CD4-positive, alpha-beta memory T cell (primary cell): ENCODE measurements at places on chromosomes 5 and 9.

DNA sequence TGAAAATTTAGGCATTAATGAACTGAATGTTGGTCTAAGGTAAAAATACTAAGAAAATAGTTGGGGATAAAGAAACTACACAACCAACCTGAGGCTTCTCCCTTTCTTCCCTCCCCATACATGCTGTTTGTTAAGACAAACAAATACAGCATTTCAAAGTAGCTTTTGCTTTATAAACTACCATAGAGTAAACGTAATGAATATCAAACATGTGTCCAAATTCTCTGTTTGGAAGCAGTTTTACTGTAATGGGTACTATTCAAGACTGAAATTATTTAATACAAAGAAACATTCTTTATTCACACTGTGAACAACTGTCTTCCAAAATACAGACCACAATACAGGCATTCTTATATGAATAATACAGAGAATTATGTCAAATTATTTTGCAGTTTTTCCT is 52.0 kb downstream of the SLC44A1 start:
- DNase-seq: no peak

- no peak for DNase-seq
These were observed 288.2 kb downstream of the MED10 start for GRCh38 chr5:6090079-6090654.

DNA sequence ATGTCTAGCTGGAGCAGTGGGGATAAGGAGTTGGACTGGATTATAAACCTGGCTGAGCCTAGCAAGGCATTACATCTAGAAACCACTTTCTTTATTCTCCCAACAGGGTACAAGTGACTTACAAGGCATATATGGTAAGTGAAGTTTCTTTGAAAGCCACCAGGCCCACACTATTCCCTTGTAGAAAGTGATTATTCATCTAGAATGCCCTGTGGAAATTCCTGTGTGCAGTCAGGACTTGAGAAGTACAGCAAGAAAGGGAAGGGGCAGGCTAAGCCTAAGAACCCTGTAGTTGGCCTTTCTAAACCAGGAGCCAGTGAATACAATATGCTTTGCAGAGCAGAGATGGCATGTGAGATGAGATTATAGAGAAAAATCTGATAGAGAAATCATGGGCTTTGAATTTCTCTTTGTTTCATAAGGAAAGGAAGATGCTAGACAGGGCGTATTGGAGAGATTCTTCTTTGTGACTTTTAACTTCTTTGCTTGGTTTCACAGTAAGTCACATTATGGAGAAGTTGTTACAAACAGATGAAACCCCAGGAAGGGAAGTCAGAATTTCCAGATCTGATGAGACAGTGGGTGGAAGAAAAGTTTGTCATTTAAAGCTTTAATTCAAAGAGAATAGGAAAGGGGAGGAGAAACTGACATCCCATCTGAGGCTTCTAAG is 321.7 kb downstream of the NDUFS4 start:
- DNase-seq: no peak

DNA sequence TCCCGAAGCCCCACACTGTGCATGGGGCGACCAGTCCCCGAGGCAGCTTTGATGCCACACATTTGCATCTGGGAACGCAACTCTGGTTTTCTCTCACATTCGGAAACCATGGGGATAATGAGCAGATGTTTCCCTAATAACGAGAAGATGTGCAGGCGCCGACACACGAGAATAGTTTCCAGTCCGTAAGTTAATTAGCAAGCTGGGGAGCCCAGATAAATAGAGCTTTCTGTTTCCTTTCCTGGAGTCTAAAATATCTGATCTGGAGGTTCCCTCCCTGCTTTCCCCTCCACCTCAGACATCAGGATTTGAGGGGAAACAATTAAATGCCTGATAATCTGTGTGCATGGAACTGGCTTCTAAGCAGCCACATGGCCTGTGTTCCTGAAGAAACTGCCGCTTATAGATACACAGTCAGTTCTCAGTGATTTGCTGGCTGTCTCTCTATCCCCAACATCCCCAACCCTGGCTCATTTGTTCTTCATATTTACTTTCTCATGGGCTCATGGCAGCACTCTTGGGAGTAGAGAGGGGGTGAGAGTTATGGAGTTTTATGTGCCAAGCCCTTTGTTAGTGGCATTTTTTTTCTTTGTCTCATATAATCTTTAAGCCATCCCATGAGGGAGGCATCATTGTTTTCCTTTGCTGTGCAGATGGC is 62.8 kb downstream of the PDZD2 start:
- DNase-seq: no peak

DNA sequence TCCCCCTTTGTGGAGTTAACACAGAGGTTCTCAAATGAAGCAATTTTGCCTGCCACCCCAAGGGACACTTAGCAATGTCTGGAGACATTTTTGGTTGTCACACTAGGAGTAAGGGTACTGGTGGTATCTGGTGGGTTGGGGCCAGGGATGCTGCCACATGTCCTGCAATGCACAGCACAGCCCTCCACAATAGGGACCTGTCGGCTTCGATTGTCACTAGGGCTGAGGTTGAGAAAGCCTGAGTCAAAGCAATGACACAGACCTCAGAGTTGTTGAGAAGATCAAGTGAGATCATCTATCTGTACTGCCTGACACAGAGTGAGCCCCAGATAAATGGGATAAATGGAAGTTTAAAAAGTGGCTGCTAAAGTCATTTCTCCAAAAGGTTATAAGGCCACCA is 249.2 kb upstream of the KLF4 start:
- no peak for DNase-seq

GRCh38 chr5:16886366-16886736 is 49.7 kb downstream of the MYO10 start:
- no peak for DNase-seq

- no peak for DNase-seq
These were observed 31.8 kb upstream of the PCA3 start for GRCh38 chr9:76732341-76732958.

DNA sequence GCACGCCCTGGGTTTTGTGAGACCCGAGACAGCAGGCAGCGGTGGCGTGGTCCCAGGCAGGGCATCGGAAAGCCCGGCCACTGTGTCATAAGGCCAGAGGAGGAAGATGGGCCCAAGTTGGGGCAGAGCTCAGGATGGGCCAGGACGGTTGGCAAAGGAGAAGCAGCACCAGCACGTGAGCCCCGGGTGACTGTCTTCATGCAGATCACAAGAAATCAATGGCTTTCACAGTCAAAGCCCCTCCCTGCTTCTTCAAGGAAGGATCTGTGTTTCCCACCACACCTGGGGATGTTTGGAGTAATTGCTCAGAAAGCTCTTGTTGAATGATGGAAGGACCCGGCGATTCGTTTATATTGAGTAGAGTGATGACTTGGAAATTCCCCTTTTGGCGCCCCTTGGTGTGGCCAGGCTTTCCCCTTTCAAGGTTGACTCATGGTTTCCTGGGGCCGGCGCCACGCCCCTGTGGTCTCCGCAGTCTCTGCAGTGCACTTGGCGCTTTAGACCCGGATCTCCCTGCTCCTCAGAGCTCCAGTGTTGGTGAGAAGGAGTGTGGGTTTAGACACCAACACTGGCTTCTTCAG is 52.1 kb downstream of the IL31RA start:
- peak; percentile 43 for DNase-seq

GRCh38 chr5:115430374-115430773 is 114.2 kb downstream of the FEM1C start:
- DNase-seq: no peak

GRCh38 chr9:6197330-6197729 is 18.3 kb upstream of the IL33 start:
- no peak for DNase-seq

DNA sequence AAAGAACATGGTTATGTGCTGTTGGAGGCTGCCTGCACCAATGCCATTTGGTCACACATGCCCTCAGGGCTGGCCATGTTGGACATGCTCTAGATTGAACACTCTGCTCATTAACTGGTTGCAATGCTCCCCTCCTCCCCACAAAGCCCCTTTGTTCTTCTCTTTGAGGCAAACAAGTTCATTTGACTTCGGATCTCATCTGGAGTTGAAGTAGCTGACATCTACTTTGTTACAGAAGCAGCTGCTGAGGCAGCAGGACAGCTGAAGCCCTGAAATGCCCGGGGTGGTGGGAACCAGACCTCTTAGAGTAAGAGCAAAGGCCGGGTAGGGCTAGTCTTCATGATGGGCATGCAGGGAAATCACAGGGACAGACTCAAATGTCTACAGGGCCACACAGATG is 123.5 kb downstream of the APBA1 start:
- DNase-seq: no peak

DNA sequence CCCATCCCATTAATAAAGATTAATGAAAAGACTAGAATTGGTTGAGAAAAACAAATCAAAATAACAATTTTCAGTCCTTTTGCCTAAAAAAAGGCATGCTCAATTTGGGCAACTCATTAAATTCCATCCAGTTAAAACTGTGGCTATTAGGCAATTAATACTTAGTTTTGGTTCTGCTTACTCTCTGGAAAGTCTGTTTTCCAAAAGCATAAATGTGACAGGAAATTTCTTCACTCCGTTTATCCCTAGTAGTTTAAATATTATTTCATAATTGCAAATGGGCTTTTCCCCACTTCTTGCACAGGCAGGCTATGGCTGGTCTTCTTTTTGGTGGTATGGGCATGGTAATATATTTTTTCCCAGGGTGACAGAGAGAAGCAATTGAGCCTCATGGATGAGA is 373.3 kb upstream of the KLF4 start:
- DNase-seq: no peak

- DNase-seq: no peak
These were observed 282.6 kb downstream of the ELAVL2 start for GRCh38 chr9:23543419-23543818.

- no peak for DNase-seq
These were observed 1.8 kb upstream of the JADE2 start for GRCh38 chr5:134523543-134524271.

GRCh38 chr5:98769210-98769958 is 4.1 kb upstream of the RGMB start:
- DNase-seq: peak; percentile 40

DNA sequence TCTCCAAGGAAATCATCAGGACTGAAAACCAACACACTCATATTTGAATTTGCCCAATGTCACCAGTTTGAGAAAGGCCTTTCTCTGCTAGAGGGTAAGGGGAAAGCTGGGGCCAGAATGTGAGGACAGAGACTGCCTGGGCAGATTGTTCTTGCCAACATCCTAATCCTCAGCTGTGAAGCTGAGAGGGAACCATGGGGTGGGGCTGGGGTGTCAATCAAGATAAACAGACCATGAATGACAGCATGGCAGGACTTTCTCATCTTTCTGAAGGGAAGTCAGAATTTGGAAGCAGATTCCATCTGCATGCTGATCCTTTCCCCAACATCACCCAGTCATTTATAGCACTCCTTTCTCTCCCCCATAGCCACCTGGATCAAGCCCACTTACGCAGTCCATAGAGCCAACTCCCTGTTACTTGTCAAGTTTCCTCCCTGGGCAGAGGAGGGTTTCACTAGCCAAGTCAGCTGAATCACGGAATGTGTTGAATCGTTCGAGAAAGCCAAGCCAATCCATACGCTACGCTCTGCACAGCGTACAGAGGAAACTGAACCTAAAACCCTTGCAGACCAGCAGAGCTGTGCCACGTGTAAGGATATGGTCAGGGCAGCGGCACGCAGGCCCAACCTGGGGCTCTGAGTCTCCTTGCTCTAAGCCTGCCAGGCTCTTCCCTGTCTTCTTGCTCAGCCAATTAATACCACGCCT is 14.9 kb downstream of the GLDC start:
- DNase-seq: no peak

DNA sequence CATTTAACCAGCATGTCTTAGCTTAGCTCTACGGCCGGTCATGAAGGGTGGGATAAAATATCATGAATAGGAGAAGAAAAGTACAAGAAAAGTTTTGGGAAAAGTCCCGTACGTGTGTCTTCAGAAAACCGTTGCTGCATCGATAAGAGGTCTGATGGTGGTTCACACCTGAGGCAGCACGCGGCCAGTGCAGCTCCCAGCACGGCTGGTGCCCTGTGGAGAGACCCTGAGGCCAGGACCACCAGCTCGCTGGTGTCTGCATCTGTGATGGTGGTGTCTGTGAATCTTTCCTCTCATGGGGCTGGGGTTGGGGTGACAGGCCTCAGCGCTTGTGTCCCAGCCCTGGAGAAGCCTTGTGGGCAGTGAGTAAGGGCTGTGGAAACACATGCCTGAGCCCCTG is 148.9 kb upstream of the IRX4 start:
- no peak for DNase-seq

DNA sequence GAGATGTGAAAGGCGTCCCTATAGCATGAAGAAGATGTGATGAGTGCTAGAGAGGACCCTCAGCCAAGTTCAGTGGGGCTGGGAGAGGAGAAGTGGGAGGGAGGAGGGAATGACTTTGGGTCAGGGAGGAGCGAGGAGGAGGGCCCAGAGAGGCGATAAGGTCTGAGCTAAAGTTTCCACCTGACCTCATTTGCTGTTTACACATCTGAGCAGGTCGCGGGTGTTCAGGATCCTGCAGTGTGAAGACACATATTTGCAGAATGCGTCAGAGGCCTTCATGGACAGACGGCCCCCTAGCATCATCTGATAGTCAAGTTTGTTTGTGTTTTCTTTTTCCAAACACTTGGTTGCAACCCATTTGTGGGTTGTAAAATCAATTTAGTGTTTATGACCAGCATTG is 18.9 kb upstream of the IGFBPL1 start:
- no peak for DNase-seq

DNA sequence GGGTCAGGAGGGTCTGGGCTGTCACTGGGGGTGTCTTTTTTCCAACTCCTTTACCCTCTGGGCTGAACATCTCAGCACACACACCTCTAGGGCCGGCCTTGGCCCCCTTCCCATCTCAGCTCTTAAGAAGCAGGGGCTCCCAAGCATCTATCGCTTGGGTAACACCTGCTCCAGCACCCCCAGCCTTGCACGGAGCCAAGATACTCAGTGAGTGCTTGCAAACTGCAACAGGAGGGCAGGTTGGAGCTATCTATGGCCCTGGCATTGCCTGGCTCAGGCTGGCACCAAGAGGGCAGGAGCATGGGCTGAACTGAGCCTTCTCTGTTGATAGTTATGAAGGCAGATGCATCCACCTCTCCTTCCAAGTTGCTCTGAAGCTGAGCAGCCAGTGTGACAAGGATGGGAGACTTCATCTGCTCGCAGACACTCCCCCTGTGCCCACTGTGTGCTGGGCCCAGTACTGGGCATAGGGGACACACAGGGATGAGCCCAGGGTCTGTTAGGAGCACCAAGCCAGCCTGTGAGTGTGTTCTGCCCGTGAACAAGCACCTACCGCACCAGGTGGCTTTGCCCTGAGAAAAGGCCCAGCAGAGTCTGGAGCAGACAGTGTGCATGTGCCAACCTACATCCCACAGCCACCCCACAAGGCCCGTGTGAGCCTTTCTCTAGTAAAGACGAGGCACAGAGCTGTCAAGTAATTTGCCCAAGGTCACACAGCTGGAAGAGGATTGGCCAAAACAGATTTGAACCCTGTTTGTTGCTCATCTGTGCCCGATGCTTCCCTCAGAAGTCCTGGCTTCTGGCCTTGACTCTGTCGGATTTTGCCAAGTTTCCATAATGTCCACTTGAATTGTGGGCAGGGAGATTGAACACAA is 58.2 kb downstream of the PHF2 start:
- no peak for DNase-seq

GRCh38 chr9:70805949-70806348 is 315.5 kb downstream of the TRPM3 start:
- DNase-seq: no peak

GRCh38 chr5:36662291-36662851 is 56.0 kb downstream of the SLC1A3 start:
- DNase-seq: no peak
